GM23248 (cell line): ENCODE measurements at places on chromosomes 1 and 21. TPM values are rescaled to one million over a fixed set of nuclear protein-coding genes. Genes with fewer than 3 reads are reported as not detected.

GRCh38 chr1:165434281-165434680 lies 10.6 kb downstream of the RXRG start:
- H3K4me3 ChIP-seq = no peak overlapping the region
- DNase-seq = no peak
- no peak overlapping the region for H3K27ac ChIP-seq
- no peaks in the 10 kb centered on the region for H3K4me1 ChIP-seq

Gene DNAJB4
- polyA plus RNA-seq = 147 and 151 TPM in 2 replicates

- no peak overlapping the region for H3K27ac ChIP-seq
- DNase-seq = no peak
- no peaks in the 10 kb centered on the region for H3K36me3 ChIP-seq
These were observed 17.8 kb downstream of the OR2B11 start for GRCh38 chr1:247440001-247440620.

GRCh38 chr1:19229229-19229628 lies 19.2 kb upstream of the UBR4 start:
- no peak for DNase-seq
- no peaks in the 10 kb centered on the region for H3K27me3 ChIP-seq
- H3K36me3 ChIP-seq = peaks cover 34% of the 10 kb centered on the region
- no peak overlapping the region for H3K4me3 ChIP-seq
- H3K4me1 ChIP-seq = no peaks in the 10 kb centered on the region

GRCh38 chr21:24046829-24047443 lies 1560.3 kb downstream of the MRPL39 start:
- no peaks in the 10 kb centered on the region for H3K4me1 ChIP-seq
- no peaks in the 10 kb centered on the region for H3K27me3 ChIP-seq
- no peak overlapping the region for H3K4me3 ChIP-seq
- DNase-seq = no peak
- H3K27ac ChIP-seq = no peak overlapping the region

DNA sequence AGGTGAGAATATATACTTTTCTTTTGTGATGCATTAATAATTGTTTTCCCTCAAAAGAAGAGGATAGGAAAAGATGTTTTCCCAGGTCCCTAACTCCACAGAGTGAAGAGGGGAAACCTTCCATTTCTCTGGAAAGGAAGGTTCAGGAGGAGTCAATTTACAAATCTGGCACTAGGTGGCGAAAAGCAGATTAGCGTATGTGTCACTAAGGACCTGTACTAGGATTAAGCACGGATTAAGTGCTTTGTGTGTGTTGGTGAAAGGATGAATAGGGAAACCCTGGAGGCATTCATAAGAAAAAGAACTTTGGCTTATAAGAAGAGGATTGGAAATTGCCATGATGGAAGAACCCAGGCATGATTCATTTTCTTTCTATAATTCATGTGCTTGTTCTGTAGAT lies 410.1 kb upstream of the PLXNA2 start:
- H3K4me1 ChIP-seq = no peaks in the 10 kb centered on the region
- H3K27ac ChIP-seq = no peak overlapping the region
- H3K4me3 ChIP-seq = no peak overlapping the region
- DNase-seq = peak; percentile 53

GRCh38 chr21:36784947-36785346 lies 86.0 kb downstream of the SIM2 start:
- no peaks in the 10 kb centered on the region for H3K36me3 ChIP-seq
- no peak for DNase-seq
- H3K27ac ChIP-seq = no peak overlapping the region
- H3K27me3 ChIP-seq = no peaks in the 10 kb centered on the region
- H3K4me1 ChIP-seq = peaks cover 9% of the 10 kb centered on the region; the same call in 1 of the 2 replicates

Gene AJAP1
- 0.03 TPM in 1 of 2 replicates, not detected in the other for polyA plus RNA-seq

Gene ETNK2
- polyA plus RNA-seq = 5.0 and 5.2 TPM in 2 replicates

- H3K27me3 ChIP-seq = no peaks in the 10 kb centered on the region
- no peaks in the 10 kb centered on the region for H3K36me3 ChIP-seq
- peak; percentile 81 for DNase-seq
- peaks cover 22% of the 10 kb centered on the region for H3K4me1 ChIP-seq
These were observed 650 bp downstream of the PCNX2 start for GRCh38 chr1:233294913-233295236.

Gene C1orf74
- 1.4 and 1.5 TPM in 2 replicates for polyA plus RNA-seq

GRCh38 chr1:51494138-51494830 lies 24.8 kb downstream of the EPS15 start:
- H3K27me3 ChIP-seq = no peaks in the 10 kb centered on the region
- no peaks in the 10 kb centered on the region for H3K4me1 ChIP-seq
- DNase-seq = no peak
- H3K4me3 ChIP-seq = no peak overlapping the region

Gene RAVER2
- polyA plus RNA-seq = 0.63 and 0.71 TPM in 2 replicates

Gene HSD3B1
- polyA plus RNA-seq = not detected in 2 replicates

- peaks cover 5% of the 10 kb centered on the region; the same call in 1 of the 2 replicates for H3K4me1 ChIP-seq
- H3K36me3 ChIP-seq = no peaks in the 10 kb centered on the region
- no peak overlapping the region for H3K27ac ChIP-seq
- no peaks in the 10 kb centered on the region for H3K27me3 ChIP-seq
- H3K4me3 ChIP-seq = no peak overlapping the region
- peak; percentile 46 for DNase-seq
These were observed 80.5 kb upstream of the KIF26B start for GRCh38 chr1:245074232-245074747.

- H3K36me3 ChIP-seq = no peaks in the 10 kb centered on the region
- no peak for DNase-seq
- H3K4me3 ChIP-seq = no peak overlapping the region
- H3K27ac ChIP-seq = peak overlapping the region; percentile 26; the same call in 1 of the 2 replicates
- peaks cover 24% of the 10 kb centered on the region for H3K4me1 ChIP-seq
These were observed 36.8 kb upstream of the UBE2U start for GRCh38 chr1:64166629-64167028.

Gene MASP2
- 0.10 and 0.16 TPM in 2 replicates for polyA plus RNA-seq

Gene F5
- polyA plus RNA-seq = not detected in 2 replicates

- no peak for DNase-seq
- no peaks in the 10 kb centered on the region for H3K36me3 ChIP-seq
- H3K27me3 ChIP-seq = no peaks in the 10 kb centered on the region
- no peak overlapping the region for H3K27ac ChIP-seq
- no peaks in the 10 kb centered on the region for H3K4me1 ChIP-seq
These were observed 296.4 kb upstream of the FMN2 start for GRCh38 chr1:239795304-239795703.

GRCh38 chr1:237748171-237748960 lies 142.4 kb downstream of the ZP4 start:
- no peaks in the 10 kb centered on the region for H3K4me1 ChIP-seq
- no peak overlapping the region for H3K27ac ChIP-seq
- H3K27me3 ChIP-seq = no peaks in the 10 kb centered on the region
- no peaks in the 10 kb centered on the region for H3K36me3 ChIP-seq
- no peak for DNase-seq
- no peak overlapping the region for H3K4me3 ChIP-seq

DNA sequence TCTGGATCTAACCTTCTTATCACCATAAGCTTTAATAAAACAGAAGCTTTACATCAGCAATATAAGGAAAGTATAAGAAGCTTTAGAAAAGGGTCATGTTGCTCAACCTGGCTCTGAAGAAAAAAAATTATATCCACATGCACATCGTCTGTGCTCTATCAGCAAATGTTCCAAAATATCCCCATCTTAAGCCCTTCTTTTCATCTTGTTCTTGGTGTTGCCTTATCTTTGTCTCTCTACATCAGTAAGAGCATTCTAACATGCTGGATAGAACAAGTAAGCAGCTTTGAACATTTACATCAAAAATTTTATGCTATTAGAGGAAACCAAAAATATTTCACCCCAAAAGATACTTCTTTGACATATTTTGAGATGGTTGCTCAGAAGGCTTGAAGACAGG lies 157.8 kb upstream of the SNX7 start:
- H3K27me3 ChIP-seq = no peaks in the 10 kb centered on the region
- H3K4me3 ChIP-seq = no peak overlapping the region
- no peaks in the 10 kb centered on the region for H3K4me1 ChIP-seq
- no peaks in the 10 kb centered on the region for H3K36me3 ChIP-seq

DNA sequence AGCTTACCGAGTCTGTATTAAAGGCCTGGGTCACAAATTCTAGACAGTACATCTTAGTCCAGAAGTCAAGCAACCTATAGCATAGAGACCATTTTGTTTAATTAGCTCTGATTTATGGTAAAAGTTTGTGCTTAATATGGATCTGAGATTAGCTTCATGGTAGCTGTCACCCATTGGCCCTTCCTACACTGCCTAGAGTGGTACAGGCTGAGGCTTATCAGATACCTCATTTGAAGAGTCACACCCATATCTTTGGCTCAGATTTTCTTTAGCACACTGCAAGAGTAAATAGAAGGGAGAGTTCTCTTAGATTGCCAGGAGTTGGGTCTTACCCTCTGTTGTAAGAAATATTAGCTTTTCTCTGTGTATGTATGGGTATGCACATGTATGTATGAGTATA lies 3.6 kb downstream of the AK4 start:
- no peak for DNase-seq
- H3K4me3 ChIP-seq = no peak overlapping the region
- H3K27me3 ChIP-seq = no peaks in the 10 kb centered on the region
- H3K36me3 ChIP-seq = no peaks in the 10 kb centered on the region
- no peak overlapping the region for H3K27ac ChIP-seq
- no peaks in the 10 kb centered on the region for H3K4me1 ChIP-seq

- no peaks in the 10 kb centered on the region for H3K4me1 ChIP-seq
- DNase-seq = no peak
- no peak overlapping the region for H3K27ac ChIP-seq
These were observed 327.0 kb downstream of the NPHP4 start for GRCh38 chr1:5664906-5665875.

DNA sequence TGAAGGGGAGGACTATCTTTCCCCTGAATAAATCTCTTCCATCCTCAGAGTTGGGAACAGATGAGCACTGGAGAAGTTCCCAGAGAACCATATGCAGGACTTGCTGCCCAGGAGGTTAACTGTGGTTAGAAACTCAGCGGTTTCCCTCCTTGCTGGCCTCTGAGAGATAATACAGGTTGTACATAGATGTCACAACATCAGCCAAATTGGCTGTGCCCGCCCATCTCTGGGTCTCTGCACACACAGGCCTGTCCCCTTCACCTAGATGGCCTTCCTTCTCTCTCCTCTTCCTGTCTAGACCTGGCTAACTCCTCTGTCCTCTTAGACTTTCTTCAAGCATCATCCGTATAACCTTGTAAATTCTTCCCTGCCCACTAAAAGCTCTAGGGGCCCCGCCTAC lies 5.7 kb downstream of the RGS5 start:
- no peaks in the 10 kb centered on the region for H3K27me3 ChIP-seq
- no peaks in the 10 kb centered on the region for H3K4me1 ChIP-seq
- H3K27ac ChIP-seq = no peak overlapping the region
- H3K36me3 ChIP-seq = no peaks in the 10 kb centered on the region
- no peak overlapping the region for H3K4me3 ChIP-seq
- no peak for DNase-seq

Gene SLC1A7
- 0.51 and 0.76 TPM in 2 replicates for polyA plus RNA-seq

DNA sequence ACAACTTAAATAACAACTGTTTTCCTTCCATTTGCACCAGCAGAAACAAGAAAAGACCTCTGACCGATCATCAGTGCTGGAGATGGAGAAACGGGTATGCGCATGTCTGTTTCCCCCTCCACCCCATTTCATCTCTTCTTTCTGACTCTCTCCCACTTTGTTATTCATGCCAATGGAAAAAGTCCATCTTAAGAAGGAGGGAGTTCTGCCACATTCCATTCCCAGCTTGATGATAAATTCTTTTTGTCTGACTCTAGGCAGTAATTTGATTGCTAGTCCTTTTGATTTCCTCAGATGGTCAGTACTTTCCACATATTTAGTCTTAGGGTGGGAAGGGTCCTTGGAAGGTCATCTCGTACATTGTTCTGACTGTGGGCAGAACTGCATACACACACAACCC lies 142.5 kb downstream of the SYT2 start:
- no peaks in the 10 kb centered on the region for H3K36me3 ChIP-seq
- H3K27ac ChIP-seq = peak overlapping the region; percentile 19; the same call in 1 of the 2 replicates
- H3K27me3 ChIP-seq = no peaks in the 10 kb centered on the region
- peak; percentile 64 for DNase-seq
- no peak overlapping the region for H3K4me3 ChIP-seq

Gene FAM151A
- 0.09 TPM in 1 of 2 replicates, not detected in the other for polyA plus RNA-seq

- no peaks in the 10 kb centered on the region for H3K4me1 ChIP-seq
- H3K27ac ChIP-seq = no peak overlapping the region
- no peak overlapping the region for H3K4me3 ChIP-seq
- H3K27me3 ChIP-seq = no peaks in the 10 kb centered on the region
These were observed 54.5 kb downstream of the EXO1 start for GRCh38 chr1:241902391-241903065.

DNA sequence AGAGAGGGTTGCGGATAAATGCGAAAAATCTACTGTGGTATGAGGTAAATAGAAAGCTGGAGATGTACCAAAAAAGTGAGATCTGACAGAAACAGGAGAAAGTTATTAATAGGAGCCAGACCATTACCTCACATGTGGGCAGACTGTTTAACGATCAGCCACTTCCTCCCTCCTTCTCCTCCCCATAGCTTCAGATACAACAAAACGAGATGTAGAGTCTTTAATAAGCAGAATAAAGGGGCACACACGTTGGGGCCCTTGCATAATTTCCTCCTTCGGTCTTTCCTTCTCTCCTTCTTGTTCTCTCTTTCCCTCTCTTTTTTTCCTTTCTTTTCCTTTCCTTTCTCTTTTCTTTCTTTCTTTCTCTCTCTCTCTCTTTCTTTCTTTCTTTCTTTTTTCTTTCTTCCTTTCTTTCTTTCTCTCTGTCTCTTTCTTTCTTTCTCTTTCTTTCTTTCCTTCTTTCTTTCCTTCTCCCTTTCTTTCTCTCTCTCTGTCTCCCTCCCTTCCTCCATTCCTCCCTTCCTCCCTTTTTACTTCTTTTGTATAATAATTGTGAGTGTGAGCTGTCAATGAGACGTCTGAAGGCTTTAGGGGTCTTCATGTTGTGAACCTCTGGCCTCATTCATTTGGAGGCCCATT lies 242.1 kb downstream of the GRIK1 start:
- H3K27me3 ChIP-seq = no peaks in the 10 kb centered on the region
- H3K27ac ChIP-seq = no peak overlapping the region
- no peaks in the 10 kb centered on the region for H3K4me1 ChIP-seq

Gene PDE4B
- 19.6 and 19.9 TPM in 2 replicates for polyA plus RNA-seq

Gene DNAJC6
- polyA plus RNA-seq = 2.5 TPM in 2 replicates

DNA sequence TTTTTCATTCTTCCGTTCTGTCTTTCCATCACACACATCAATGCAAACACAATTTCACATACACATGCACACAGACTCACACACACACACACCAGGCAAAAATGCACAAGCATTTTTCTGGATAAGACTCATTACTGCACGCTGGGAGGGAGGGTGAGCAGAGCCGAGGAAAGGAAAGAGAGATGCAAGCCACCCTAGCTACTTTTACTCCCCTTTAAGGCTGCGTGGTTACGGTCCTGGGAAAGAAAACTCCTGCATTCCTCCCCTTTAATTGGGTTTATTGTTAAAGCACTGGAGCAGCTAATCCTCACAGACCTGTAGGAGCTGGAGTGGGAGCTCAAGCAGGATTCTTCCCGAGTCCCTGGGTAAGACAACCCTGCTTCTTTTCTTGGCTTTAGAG lies at the start of gene CAMK1G:
CAMK1G (plus strand) TSS at position 307 of the 400 bp plus-strand sequence. CDS start 11,270 bp downstream, outside the sequence.
- H3K27ac ChIP-seq = no peak within 1 kb of the TSS
- peaks cover 8% of the 10 kb centered on the region; the same call in 1 of the 2 replicates for H3K4me1 ChIP-seq
- peak within 1 kb of the TSS; percentile 22; the same call in 1 of the 2 replicates for H3K4me3 ChIP-seq
- DNase-seq = peak; percentile 78
- H3K36me3 ChIP-seq = no peaks in the 10 kb centered on the region
- peaks cover 29% of the 10 kb centered on the region for H3K27me3 ChIP-seq
